ENCODE measurements at places on chromosomes 1 and 21.

GRCh38 chr1:219959540-219960203 is 31.3 kb upstream of the SLC30A10 start:
- H3K36me3 ChIP-seq: no peaks in the 10 kb centered on the region
- no peak for DNase-seq
- peaks cover 5% of the 10 kb centered on the region for H3K27me3 ChIP-seq
- no peaks in the 10 kb centered on the region for H3K4me1 ChIP-seq
- H3K4me3 ChIP-seq: no peak overlapping the region
- no peak overlapping the region for H3K27ac ChIP-seq

DNA sequence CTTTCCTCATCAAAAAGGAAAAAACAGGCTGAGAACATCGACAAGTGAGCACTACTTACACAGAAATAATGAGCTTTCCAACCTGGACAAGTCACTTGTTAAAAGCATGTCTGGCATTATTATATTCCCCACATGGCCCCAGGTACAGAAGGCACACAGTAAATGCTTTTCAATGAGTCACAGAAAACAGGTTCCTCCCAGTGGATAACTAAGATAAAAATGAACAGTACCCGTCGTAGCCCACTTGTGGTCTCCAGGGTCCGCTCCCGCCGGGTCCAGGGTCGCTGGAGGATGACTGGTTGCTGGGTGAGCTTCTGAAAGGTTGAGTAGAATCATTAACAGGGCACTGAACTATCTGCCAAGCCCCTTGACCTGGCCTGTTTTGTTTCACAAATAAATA is 186.6 kb downstream of the SIPA1L2 start:
- DNase-seq: no peak
- H3K36me3 ChIP-seq: peaks cover 25% of the 10 kb centered on the region
- no peak overlapping the region for H3K27ac ChIP-seq
- H3K4me3 ChIP-seq: no peak overlapping the region
- peaks cover 12% of the 10 kb centered on the region for H3K27me3 ChIP-seq

DNA sequence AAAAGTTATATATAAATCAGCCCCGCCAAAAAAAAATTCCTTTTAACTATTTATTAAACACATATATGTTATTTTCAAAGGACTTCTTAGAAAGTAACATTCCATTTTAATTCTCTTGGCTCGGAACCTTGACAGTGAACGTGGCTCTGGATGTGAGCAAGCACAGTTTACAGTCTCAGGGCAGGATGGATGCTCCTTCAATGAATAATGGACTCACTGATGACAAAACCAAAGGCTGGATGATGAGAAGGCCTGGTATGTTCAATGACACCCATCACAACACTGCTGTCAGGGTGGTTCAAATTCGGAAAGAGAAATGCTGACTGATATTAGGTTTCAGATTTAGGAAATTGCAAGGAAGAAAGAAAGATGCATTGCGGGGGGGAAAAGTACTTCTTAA is 148.8 kb downstream of the SIPA1L2 start:
- no peak for DNase-seq
- peaks cover 46% of the 10 kb centered on the region for H3K36me3 ChIP-seq
- peaks cover 3% of the 10 kb centered on the region for H3K27me3 ChIP-seq
- H3K4me3 ChIP-seq: no peak overlapping the region
- H3K27ac ChIP-seq: no peak overlapping the region

- no peak overlapping the region for H3K4me3 ChIP-seq
- H3K36me3 ChIP-seq: no peaks in the 10 kb centered on the region
- no peak for DNase-seq
- H3K27ac ChIP-seq: no peak overlapping the region
- H3K4me1 ChIP-seq: peaks cover 5% of the 10 kb centered on the region
- no peaks in the 10 kb centered on the region for H3K27me3 ChIP-seq
Observed at GRCh38 chr1:221517961-221518360, 223.9 kb downstream of the DUSP10 start.

GRCh38 chr1:8381618-8382017 is 63.7 kb downstream of the SLC45A1 start:
- no peak for DNase-seq
- peaks cover 68% of the 10 kb centered on the region for H3K4me1 ChIP-seq
- no peak overlapping the region for H3K27ac ChIP-seq
- H3K27me3 ChIP-seq: peaks cover 5% of the 10 kb centered on the region
- peaks cover 19% of the 10 kb centered on the region for H3K36me3 ChIP-seq
- no peak overlapping the region for H3K4me3 ChIP-seq

DNA sequence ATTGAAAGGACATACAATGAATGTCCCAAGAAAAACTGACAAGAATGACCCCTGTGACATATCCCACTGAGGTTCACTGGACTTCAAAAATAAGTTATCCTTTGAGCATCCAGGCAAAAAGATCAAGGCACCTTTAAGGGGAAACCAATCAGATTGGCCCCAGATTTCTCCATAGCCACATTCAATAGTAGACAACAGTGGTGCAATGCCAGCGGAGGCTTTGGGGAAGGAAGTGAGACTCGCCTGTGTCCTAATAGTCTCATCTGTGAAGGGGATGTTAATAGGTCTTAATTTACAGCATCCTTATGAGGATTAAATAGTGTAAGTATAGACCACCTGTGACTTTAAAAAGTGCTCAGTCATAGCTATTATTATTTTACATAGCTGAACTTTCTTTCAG is 21.5 kb downstream of the RPL5 start:
- H3K27ac ChIP-seq: no peak overlapping the region
- no peak for DNase-seq
- H3K36me3 ChIP-seq: no peaks in the 10 kb centered on the region
- no peaks in the 10 kb centered on the region for H3K4me1 ChIP-seq
- H3K27me3 ChIP-seq: no peaks in the 10 kb centered on the region

DNA sequence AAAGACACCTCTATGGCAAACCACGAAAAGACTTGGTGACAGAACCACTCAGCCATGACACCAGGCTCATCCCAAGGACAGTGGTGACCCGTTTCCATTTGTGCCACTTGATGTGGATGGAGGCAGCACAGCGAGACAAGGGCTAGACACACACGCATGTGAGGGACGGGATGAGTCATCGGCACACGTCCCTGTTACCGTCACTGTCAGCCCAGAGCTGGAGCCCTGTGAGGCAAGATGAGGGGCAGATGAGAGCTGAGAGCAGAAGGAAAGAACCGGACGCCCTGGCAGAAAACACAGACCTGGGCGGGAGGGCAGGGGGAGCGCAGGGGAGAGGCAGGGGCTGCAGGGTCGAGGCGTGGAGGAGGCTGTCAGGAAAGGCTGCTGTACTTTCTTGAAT is 57.8 kb downstream of the SIK1 start:
- no peaks in the 10 kb centered on the region for H3K4me1 ChIP-seq
- no peak overlapping the region for H3K27ac ChIP-seq
- no peak for DNase-seq
- H3K4me3 ChIP-seq: no peak overlapping the region
- H3K36me3 ChIP-seq: no peaks in the 10 kb centered on the region
- peaks cover 2% of the 10 kb centered on the region for H3K27me3 ChIP-seq

- peaks cover 3% of the 10 kb centered on the region for H3K27me3 ChIP-seq
- no peaks in the 10 kb centered on the region for H3K36me3 ChIP-seq
- H3K4me3 ChIP-seq: no peak overlapping the region
- DNase-seq: no peak
- peaks cover 2% of the 10 kb centered on the region for H3K4me1 ChIP-seq
Observed at GRCh38 chr21:45318556-45319404, 31.1 kb upstream of the POFUT2 start.

GRCh38 chr1:52359676-52360594 is 6.1 kb downstream of the CC2D1B start:
- H3K27ac ChIP-seq: no peak overlapping the region
- H3K4me1 ChIP-seq: peaks cover 29% of the 10 kb centered on the region
- H3K36me3 ChIP-seq: peaks cover 51% of the 10 kb centered on the region
- peaks cover 16% of the 10 kb centered on the region for H3K27me3 ChIP-seq

DNA sequence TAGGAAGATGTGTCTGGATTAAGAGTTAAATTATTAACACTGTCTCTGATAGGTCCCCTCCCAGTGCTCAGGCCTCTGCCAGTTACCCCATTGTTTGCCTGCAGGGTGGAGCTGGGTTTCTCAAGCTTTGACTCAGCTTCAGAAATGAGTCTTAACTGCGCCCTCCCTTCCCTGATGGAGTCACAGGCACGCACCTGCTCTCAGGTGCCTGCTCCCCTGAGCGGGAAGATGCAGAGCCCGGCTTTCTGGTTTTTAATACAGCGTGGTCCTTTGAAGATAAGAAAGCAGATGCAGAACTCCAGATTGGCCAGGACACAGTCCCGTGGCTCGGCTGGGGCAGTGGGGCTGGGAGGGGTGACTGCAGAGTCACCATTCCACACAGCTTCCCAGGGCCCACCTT is 3.2 kb upstream of the SPRR4 start:
- no peak for DNase-seq
- H3K36me3 ChIP-seq: no peaks in the 10 kb centered on the region
- peaks cover 7% of the 10 kb centered on the region for H3K27me3 ChIP-seq
- no peaks in the 10 kb centered on the region for H3K4me1 ChIP-seq
- no peak overlapping the region for H3K27ac ChIP-seq

- peaks cover 6% of the 10 kb centered on the region for H3K36me3 ChIP-seq
- H3K27ac ChIP-seq: peak overlapping the region; percentile 34
- peaks cover 4% of the 10 kb centered on the region for H3K27me3 ChIP-seq
- H3K4me1 ChIP-seq: peaks cover 72% of the 10 kb centered on the region
- no peak overlapping the region for H3K4me3 ChIP-seq
- no peak for DNase-seq
Observed at GRCh38 chr1:54337928-54338327, 68.3 kb downstream of the SSBP3 start.

GRCh38 chr1:117967477-117967876 is 37.9 kb downstream of the WDR3 start:
- no peak overlapping the region for H3K27ac ChIP-seq
- no peaks in the 10 kb centered on the region for H3K27me3 ChIP-seq
- no peak overlapping the region for H3K4me3 ChIP-seq
- H3K4me1 ChIP-seq: peaks cover 16% of the 10 kb centered on the region
- H3K36me3 ChIP-seq: no peaks in the 10 kb centered on the region
- no peak for DNase-seq

DNA sequence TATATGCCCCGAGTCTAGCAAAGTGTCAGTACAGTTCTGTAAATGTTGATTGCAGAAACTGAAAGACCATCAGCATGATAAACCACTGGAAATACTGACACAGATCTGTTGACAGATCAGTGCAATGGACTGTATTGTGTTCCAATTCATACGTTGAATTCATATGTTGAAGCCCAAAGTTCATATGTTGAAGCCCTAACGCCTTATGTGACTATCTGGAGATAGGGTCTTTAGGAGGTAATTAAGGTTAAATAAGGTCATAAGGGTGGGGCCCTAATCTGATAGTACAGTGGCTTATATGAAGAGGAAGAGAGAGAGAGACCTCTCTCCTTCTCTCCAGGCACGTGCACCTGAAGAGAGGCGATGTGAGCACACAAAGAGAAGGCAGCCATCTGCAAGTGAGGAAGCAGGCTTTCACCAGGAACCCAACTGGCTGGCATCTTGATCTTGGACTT is 144.7 kb downstream of the MRPL39 start:
- no peaks in the 10 kb centered on the region for H3K27me3 ChIP-seq
- no peaks in the 10 kb centered on the region for H3K4me1 ChIP-seq
- no peak for DNase-seq
- H3K4me3 ChIP-seq: no peak overlapping the region
- no peaks in the 10 kb centered on the region for H3K36me3 ChIP-seq

DNA sequence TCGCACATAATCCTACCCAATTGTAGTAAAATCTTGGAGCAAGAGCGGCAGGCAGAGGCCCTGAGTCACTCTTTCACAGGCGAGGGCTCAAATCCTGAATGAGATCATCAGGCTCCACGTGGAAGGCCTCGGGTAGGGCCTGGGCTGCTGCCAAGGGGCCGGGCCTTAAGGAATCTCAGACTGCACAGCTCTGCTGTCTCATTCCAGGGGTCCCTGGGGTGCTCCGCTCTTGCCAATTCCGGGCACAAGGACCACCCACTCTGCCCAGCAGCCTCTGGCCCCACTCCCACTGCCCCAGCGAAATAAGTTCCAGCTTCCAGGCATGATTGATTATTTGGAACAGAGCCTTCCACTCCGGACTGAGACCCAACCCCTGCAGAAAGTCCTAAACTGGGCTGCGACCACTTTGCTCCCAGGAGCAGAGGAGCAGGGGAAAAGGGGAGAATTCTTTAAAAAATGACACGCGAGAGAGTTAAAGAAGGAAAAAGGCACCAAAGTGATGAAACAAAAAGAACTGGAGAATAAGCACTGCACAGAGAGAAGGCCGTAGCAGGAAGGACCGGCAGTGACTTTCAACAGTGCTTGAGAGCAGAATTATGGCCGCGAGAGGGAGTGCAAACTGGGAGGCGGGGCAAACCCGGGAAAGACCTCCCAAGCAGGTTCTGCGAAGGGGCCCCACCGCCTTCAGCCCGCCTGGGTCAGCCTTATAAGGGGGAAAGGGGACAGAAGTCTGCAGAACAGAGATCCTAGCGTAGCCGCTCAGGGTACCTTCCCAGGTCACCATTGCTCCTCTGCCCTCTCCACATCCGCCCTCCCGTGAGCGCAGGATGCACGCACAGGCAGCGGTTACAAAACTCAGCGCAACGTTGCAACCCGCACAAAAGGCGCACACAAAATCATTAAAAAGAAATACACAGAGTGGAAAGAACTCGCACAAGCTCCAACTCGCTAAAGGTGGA is 2.0 kb downstream of the ADAMTS1 start:
- peaks cover 46% of the 10 kb centered on the region for H3K4me1 ChIP-seq
- peak overlapping the region; percentile 40 for H3K27ac ChIP-seq
- H3K36me3 ChIP-seq: peaks cover 50% of the 10 kb centered on the region
- H3K4me3 ChIP-seq: peak overlapping the region; percentile 95
- H3K27me3 ChIP-seq: peaks cover 31% of the 10 kb centered on the region

- no peaks in the 10 kb centered on the region for H3K36me3 ChIP-seq
- no peak overlapping the region for H3K27ac ChIP-seq
- peak; percentile 58 for DNase-seq
- H3K4me3 ChIP-seq: no peak overlapping the region
- H3K4me1 ChIP-seq: peaks cover 8% of the 10 kb centered on the region
Observed at GRCh38 chr1:186605762-186606350, 74.4 kb downstream of the PTGS2 start.

DNA sequence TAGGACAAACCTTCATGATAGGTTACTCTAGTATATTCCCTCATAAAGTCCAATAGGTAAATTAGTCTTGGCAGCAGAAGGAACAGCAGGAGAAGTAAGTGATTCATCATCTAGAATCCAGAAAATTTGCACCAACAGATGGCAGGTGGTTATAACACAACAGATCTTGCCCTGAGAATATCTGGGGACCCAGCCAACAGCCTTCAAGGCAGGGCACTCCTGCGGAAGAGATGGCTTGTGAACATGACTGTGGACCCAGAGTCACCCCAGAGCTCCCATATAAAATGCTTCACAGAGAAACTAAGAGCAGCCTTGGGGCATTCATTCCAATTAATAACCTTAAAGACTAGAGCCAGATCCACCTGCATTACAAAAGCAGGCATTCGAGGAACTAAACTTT is 7.9 kb upstream of the PLA2G2C start:
- H3K27me3 ChIP-seq: peaks cover 2% of the 10 kb centered on the region
- H3K4me1 ChIP-seq: peaks cover 3% of the 10 kb centered on the region
- no peak overlapping the region for H3K4me3 ChIP-seq
- no peak overlapping the region for H3K27ac ChIP-seq
- no peaks in the 10 kb centered on the region for H3K36me3 ChIP-seq
